ENCODE measurements at places on chromosomes 7 and 10.

DNA sequence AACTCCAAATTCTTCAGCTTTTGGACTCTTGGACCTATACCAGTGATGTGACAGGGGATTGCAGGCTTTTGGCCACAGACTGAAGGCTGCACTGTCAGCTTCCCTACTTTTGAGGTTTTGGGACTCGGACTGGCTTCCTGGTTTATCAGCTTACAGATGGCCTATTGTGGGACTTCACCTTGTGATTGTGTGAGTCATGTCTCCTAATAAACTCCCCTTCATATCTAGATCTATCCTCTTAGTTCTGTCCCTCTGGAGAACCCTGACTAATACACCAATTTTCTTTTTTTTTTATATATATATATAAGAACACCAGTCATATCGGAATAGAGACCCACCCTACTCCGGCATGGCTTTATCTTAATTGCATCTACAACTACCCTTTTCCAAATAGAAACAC lies 166.8 kb downstream of the ETV1 start:
- no peak for DNase-seq

- DNase-seq = no peak
Observed at GRCh38 chr10:78640796-78641636, 427.8 kb upstream of the ZMIZ1 start.

DNA sequence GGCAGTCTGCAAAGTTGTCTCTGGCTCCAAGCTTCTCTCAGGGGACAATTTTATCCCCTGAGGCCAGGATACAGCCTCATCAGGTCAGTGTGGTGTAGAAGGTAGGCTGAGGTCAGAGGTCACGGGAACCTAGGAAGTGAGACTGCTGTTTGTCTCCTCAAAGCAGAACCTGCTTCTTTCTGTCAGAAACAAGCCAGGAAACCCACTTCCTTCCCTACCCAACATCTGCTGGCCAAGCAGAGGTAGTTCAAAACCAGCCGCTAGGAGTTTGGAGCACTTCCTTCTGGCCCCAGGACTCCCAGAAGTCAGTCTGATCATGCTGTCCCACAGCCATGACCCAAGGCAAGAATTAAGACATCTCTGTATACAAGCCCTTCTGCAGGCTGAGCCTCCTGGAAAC lies 12.2 kb downstream of the CLRN3 start:
- DNase-seq = no peak

- no peak for DNase-seq
Observed at GRCh38 chr7:150657526-150657925, 25.3 kb upstream of the GIMAP6 start.

DNA sequence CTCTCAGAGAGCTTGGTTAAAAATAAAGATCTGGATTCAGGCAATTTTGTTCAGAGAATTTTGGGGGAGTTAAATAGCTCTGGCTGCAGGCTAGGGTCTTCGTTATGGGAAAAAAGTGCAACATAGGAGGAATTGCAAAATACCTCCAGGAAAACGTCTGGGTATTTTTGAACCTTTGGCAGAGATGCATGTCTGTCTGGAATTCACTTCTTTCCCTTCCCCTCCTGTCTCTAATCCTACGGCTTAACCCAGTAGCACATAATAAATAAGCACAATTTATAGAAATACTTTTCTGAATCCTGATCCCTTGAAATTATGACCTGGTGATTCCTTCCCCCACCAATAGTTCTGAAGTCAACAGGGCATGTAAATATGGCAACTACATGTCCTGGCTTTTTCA lies 19.3 kb upstream of the NUP205 start:
- no peak for DNase-seq

DNA sequence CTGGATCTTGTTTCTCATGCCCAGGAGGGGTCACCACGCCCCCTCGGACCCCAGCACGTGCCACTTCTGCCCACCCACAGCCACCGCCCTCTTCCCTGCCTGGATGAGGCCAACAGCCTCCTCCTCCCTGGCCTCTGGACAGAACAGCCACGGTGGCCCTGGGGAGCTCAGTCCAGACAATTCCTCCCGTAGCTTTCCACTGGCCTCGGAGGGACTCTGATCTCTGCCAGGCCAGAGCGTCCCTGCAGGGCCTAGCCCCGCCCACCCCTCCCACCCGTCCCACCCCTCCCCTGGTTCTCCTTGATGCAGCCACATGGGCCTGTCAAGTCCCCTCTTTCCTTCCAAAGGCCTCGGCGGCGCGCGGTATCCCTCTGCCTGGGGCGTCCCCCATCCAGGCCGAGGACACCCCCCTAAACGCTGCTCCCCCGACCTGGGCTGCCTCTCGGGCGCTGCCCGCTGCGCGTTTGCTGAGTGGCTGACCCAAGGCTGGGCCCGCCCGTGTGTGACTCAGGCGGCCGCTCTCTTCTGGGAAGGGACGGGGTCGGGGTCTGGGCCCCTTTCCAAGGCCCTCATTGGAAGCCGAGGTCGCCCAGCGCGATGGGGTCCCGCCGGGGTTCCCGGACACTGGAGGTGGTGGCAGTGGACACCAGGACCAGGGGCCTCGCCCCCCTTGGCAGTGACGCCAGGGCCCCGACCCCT lies 557 bp downstream of the TMEM120A start:
- DNase-seq = peak; percentile 67

DNA sequence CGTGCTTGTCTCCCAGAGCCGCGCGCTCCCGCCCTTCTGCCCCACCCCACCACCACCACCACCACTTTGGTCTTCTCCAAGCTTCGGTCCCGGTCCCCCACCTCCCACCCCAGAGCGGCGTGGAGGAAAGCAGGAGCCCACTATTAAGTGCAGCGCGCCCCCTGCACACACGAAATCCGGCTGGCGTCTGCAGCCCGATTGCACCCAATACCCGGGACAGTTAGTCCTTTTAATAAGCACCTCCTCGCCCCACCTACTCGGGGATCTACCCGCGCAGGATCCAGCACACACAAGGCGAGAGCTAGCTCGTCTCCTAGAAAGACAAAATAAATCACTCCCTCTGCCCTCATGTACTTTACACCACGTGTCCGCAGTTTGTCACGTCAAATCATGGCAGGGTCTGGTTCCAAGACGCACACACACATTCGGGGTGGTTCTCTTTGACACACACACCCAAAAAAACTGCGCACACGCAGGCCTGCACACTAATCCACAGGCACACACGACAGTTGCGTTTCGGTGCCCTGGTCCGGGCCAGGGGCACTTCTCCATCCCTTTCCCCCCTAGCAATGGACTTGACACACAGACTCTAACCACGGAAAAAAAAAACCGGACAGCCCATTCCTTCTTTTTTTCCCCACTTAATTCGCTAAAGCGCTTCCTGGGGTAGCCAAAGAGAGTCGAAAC lies 1.6 kb downstream of the SFMBT2 start:
- no peak for DNase-seq

GRCh38 chr7:25171071-25171470 lies 46.0 kb upstream of the CYCS start:
- no peak for DNase-seq

DNA sequence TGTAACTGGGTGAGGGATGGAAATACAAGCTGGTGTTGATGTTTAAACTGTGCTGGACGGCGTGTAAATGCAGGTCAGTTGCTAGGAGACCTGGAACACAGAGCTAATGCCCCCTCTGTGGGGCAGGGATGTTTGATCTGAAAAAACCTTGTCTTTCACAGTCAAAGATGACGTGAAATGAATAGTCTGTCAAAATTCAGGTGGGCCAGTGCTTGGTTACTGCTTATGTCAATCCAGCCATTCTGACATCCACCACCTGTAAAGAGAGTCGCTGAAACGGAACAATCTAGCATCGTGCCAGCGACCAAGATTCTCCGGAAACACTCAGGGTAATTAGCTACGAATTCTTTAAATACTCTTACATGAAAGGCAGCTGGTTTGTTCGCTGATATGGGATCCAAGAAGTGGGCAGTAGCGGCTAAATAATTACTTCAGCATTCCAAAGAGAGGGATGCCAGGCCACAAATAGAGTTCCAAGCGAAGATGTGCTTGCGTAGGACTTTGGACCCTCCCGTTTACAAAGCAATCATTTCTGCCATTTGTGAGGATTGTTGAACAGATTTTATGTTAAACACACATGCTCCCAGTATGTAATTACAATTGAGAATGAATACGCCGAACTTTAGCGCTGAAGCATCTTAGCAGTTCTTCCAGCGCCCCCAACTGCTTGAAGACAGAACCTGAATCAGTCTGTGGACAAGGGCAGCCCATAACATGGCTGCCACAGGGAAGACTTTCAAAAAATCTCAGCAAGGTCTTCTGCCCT lies 7.3 kb upstream of the ASB4 start:
- no peak for DNase-seq

GRCh38 chr7:149238051-149238450 lies 1.4 kb upstream of the ZNF212 start:
- DNase-seq = no peak

GRCh38 chr7:132118641-132119040 lies 457.6 kb downstream of the PLXNA4 start:
- DNase-seq = no peak

DNA sequence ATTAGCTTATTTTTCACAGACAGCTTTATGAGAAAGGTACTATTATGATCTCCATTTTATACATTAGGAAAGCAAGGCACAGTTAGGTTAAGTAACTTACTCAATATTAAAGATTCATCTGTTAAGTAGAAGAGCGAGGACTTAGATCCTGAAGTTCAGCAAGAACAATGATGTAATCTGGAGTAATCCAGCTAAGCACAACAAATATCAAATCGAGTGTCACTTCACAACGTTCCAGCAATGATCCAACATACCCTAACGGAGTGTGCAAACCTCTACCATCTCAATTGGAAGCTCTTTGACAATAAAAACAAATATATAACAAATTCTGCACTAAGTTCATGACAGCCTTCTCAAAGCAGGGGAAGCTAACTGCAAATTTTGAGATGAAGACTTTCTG lies 121.3 kb downstream of the CALCR start:
- no peak for DNase-seq

DNA sequence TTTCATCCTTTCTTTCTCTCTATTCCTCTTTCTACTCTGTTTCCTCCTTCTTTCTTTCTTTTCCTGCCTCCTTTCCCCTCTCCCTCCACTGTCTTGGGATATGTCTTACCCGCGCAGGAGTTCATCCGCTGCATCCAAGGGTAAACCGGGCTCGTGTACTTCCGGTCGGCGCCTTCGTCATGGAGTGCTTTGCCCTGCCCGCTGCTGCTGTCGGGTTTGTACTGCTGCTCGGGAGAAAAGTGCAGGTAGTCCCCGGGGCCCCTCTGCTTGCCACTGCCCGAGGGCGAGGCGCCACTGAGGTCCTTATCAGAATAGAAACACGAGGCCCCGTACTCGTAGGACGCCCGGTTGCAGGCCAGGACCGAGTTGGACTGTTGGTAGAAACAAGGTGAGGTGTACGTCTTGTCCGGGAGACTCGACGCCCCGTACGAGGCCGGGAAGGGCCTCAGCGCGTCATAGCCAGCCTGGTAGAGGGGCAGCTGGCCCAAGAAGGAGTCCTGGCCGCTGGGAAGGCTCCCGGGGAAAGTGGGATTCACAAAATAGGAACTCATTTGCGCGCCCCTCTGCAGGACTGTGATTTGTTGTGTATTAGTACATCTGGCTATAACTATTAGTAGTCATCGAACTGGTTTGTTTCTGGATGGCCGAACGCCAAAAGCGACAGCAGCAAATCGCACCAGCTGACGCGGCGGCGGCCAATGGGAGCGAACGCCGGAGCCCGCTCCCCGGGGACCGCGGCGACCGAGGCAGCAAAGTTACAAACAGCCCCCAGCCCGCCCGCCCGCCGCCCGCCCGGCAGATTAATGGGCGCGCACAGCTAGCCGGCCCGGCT lies at the start of gene HOXA6:
HOXA6 (minus strand) TSS at position 576 of the 832 bp plus-strand sequence; CDS start at position 551, 25 bp downstream.
- no peak for DNase-seq

DNA sequence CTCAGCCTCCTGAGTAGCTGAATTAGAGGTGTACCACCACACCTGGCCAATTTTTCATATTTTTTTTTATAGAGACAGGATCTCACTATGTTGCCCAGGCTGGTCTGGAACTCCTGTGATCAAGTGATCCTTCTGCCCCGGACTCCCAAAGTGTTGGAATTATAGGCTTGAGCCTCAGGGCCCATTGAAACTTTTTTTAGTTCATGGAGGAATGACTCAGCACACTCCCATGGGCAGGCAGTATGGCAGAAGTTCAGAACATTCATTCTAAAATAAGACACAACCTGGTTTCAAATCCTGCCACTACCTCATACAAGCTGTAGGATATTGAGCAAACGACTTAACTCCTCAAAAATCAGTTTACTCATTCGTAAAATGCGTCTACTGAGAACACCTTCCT lies 320.4 kb upstream of the SP8 start:
- DNase-seq = no peak

DNA sequence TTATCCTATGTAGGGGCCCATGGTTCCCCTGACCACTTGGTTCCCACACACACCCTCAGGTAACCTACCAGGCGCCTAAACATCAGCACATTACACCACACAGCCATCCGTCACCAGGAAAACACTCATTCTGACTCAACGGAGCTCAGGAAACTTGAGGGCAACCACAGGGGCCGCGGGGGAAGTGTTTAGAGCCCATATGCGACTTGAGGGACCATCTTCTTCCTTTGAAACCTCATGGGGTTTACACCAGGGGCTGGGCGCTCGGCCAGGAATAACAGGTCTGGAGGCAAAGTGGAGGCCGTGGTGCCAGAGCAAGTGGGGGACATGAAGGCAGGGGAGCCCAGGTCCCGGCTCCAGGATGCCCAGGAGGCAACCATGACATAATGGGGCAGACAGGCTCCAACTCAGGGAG lies 1.5 kb downstream of the STX1A start:
- DNase-seq = peak; percentile 81

GRCh38 chr10:103490986-103491314 lies 2.6 kb upstream of the NEURL1 start:
- no peak for DNase-seq

- DNase-seq = no peak
Observed at GRCh38 chr7:29126804-29127203, 19.5 kb downstream of the CPVL start.
